ENCODE measurements at places on chromosomes 6 and 20. TPM values are rescaled to one million over a fixed set of nuclear protein-coding genes. Genes with fewer than 3 reads are reported as not detected.

- H3K36me3 ChIP-seq: no peaks in the 10 kb centered on the region
- no peak for DNase-seq
- no peak overlapping the region for H3K4me3 ChIP-seq
- no peaks in the 10 kb centered on the region for H3K27me3 ChIP-seq
- H3K4me1 ChIP-seq: no peaks in the 10 kb centered on the region
- H3K27ac ChIP-seq: no peak overlapping the region
Observed at GRCh38 chr6:139198529-139199288, 63.8 kb downstream of the HECA start.

- H3K36me3 ChIP-seq: peaks cover 10% of the 10 kb centered on the region
- no peaks in the 10 kb centered on the region for H3K4me1 ChIP-seq
- no peak overlapping the region for H3K4me3 ChIP-seq
- H3K27ac ChIP-seq: no peak overlapping the region
- no peaks in the 10 kb centered on the region for H3K27me3 ChIP-seq
Observed at GRCh38 chr20:17601957-17602356, 32.1 kb downstream of the DSTN start.

The SLC17A3 gene
- 1.00 TPM for total RNA-seq

GRCh38 chr6:34346175-34347119, 46.0 kb downstream of the NUDT3 start:
- DNase-seq: no peak
- no peaks in the 10 kb centered on the region for H3K27me3 ChIP-seq
- H3K27ac ChIP-seq: no peak overlapping the region
- H3K4me1 ChIP-seq: no peaks in the 10 kb centered on the region
- no peak overlapping the region for H3K4me3 ChIP-seq

- no peak overlapping the region for H3K4me3 ChIP-seq
Observed at GRCh38 chr20:47283411-47283810, 73.1 kb downstream of the ZMYND8 start.

DNA sequence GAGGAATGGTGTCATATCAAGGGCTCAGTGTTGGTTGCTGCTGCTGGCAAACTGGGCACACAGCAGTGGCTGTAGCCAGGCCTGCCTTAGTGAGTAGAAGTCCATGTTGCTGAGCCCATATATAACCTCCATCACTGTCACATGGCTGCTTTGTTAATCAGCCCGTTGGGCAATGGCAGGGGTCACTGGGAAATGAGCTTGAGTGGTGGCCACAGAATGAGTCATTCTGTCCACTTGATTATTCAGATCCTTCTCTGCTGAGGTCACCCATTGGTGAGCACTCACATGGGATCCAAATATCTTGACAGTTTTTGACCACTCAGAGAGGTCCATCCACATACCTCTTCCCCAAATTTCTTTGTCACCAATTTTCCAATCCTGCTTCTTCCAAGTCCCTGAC, 898.9 kb upstream of the EYS start:
- H3K27me3 ChIP-seq: no peaks in the 10 kb centered on the region
- no peaks in the 10 kb centered on the region for H3K36me3 ChIP-seq
- no peak overlapping the region for H3K4me3 ChIP-seq
- no peaks in the 10 kb centered on the region for H3K4me1 ChIP-seq
- DNase-seq: no peak

The CBLN4 gene
- total RNA-seq: not detected

The SLC39A7 gene
- 40.8 TPM for total RNA-seq

Measured in CD4-positive, alpha-beta memory T cell (primary cell).